ENCODE measurements at places on chromosomes 1 and 21.

- no peak for DNase-seq
These were observed 15.1 kb downstream of the USP33 start for GRCh38 chr1:77744576-77744975.

DNA sequence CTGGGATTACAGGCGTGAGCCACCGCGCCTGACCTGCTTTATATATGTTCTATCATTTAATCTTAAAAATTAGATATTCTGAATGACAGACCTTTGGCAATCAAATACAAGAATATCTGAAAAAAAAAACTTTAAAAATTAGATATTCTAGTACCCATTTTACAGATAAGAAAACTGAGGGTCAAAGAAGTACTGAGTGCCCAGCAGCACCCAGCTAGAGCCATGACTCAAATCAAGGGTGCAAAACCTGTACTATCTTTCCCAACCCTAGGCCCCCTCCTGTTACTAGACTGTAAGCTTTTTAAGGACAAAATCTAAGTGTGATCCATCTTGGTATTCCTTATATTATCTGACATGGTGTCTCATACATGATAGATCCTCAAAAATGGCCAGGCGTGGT lies 8.3 kb downstream of the ARHGAP30 start:
- DNase-seq = no peak

DNA sequence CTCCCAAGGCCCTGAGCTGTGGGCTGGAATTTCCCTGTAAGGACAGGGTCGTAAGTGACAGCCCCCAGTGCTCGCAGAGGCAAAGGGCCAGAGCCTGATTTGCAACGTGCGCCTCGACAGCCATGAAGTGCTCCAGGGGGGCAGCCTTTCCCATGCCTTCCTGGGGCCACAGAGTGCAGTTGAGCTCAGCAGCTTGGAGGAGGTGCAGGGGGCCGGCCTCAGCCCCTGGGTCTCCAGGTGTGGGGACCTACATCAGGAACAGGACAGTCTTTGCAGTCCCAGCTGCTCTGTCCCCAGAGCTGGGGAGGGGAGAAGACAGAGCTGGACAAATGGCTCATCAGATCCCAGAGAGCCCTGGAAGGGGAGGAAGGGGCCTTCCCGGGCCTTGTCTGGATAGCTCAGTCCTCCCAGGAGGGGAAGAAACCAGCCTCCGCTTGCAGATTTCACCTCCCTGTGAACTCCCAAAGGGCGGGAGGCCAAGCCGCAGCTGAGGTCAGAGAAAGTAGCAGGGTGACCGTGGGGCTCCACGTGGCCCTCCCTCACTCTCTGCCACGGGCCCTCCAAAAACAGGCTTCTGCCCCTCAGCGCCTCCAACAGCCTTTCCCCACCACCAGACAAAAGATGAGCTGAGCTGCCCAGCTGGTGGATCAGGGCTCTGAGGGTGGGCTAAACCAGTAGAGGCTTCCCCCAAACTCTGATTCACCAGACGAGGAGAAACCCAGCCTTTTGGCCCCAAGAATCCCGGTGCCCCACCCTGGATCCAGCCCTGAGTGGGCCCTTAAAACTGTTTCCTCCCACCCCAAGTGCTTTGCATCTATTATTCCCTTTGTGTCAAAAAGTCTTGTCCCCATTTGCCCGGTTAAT lies 76.5 kb downstream of the DHRS3 start:
- DNase-seq = no peak

- no peak for DNase-seq
These were observed 949 bp downstream of the KRTAP10-1 start for GRCh38 chr21:44539046-44539445.

GRCh38 chr1:18962121-18962721 lies 5.7 kb upstream of the IFFO2 start:
- peak; percentile 84 for DNase-seq

DNA sequence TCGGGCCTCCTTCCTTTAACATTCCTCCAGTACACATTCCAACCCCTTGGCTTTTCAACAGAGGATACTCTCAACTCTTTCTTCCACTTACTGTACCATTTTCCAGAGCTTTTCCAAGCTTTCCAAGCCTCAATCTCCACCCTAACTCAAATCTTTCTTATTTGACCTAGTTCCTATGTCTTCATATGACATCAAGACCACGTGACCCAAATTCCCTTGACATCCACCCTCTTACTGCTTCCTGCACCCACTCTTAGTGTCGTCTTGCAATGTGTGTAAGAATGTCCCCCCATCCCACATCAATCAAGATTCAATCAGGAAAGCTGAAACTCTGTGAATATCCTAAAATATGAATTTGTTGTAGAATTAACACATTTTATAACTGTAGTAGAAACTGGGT lies 155.0 kb downstream of the OMA1 start:
- no peak for DNase-seq

GRCh38 chr1:17498214-17498613 lies 41.3 kb upstream of the ARHGEF10L start:
- no peak for DNase-seq
